ENCODE measurements at places on chromosomes 5 and 9.

GRCh38 chr9:106745457-106745856 lies 117.5 kb upstream of the ZNF462 start:
- DNase-seq: no peak

DNA sequence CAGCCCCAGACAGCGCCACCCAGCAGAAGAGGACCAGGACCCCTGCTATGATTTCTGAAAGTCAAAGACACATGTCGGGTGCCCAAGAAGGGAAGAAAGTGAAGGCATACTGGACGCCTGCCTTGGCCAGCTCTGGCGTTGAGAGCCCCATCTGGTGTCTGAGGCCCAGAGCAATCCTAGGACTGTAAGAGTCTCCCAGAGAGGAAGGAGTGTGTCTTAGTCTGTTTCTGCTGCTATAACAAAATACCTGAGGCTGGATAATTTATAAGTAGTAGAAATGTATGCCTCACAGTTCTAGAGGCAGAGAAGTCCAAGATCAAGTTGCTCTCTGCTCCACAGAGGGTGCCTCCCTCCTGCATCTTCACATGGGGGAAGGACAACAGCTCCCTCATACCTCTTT lies 10.8 kb downstream of the RASGEF1C start:
- DNase-seq: no peak

DNA sequence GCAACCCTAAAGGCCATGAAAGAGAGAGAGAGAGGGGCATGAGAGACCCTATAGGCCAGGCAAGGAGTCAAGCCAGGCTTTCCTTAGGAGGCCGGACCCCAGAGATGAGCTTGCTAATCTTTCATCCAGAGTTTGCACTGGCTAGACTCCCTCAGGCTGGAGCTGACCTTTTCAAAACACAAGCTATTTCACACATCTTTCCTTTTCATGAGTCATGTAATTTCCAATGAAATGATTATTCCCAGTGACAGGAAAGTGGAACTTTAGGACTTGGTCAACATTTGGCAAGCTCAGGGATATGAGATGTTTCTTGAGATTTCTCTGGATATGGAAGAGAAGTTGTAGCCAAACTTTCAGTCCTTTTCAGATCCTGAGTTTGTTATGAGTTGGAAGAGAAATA lies 117.7 kb downstream of the TARS1 start:
- no peak for DNase-seq

- no peak for DNase-seq
Observed at GRCh38 chr5:90169078-90169477, 240.5 kb downstream of the CETN3 start.

DNA sequence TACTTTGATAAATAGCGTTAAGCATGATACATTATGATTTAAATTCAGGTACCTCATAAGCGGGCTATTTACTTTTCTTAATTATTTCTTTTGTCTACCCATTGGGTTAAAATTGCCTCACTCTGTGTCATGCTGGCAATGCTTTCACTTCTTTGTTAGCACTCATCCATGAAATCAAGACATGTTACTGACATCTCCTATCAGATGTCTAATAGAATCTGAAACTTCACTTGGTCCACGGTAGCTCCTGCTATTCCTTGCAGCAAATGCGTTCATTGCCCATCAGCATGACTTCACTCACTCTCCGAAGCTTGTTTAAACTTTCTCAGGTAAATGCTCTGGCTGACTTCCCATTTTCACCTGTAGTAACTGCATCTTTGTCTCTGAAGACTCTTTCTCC lies 193.5 kb upstream of the EDIL3 start:
- DNase-seq: no peak

GRCh38 chr9:8863886-8864544 lies 1064.4 kb upstream of the DMAC1 start:
- DNase-seq: no peak

DNA sequence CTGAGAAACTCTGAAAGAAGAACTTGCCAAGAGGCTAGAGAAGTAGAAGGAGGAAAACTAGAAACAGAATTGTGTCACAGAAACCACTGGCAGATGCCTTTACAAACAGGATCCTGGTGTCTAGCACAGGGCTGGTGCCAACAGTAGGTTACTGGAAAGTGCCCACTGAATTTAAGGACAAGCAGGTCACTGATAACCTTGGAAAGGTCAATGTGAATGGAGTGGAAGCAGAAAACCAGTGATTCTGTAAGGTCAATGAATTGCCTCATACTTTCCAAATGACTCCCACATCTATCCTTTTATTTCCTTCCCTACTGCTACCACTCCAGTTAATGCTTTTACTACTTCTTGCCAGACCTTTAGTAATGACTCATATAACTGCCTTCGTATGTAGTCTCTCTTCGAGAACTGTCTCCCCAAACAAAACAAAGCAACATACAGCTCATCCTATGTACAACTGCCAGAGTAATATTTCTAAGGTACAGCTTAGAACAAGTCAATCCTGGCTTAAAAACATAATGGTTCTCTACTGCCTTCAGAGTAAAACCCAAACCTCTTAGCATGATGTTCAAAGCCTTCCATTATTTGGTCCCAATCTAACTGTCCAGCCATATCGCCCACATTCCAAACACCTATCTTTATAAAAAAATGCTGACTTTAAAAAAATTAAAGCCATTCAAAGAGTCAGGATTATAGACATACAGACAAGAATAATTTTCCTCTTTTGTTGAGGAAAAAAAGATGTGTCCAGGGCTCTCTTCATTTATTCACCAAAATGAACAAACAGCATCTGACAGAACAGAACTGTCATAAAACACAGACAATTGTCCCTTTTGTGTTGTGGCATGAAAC lies 52.5 kb downstream of the NR3C1 start:
- no peak for DNase-seq

GRCh38 chr5:57210633-57211032 lies 36.8 kb downstream of the GPBP1 start:
- DNase-seq: no peak

DNA sequence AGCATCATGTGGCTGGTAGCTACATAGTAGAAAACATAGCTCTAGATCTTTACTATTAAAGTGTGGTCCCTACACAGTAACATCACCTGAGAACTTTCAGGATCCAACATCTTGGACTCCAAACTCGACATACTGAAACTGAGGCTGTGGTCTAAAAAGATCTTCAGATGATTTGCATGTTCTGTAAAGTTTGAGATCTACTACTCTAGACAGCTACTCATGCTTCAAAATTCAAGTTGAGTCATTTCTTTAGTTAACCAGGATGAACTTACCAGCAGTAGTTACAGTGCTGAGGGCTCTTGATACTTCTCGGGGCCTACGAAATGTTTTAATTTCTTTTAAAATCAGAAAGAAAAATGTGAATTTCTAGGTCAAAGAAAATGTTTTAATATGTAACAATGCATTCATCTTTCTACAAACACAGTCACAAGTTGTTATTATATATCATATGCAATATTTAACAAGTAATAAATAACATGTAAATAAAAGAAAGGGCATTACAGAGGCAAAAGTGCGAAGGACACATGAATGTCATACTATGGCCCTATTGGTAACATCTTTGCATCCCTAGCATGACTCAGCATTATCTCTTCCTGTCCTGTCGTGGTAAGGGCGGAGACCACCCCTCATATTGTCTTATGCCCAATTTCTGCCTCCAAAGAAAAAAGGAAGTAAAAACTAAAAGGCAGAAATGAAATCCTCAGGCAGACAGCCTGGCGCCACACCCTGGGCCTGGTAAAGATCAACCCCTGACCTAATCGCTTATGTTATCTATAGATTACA lies 563.9 kb upstream of the TLE4 start:
- no peak for DNase-seq

- DNase-seq: no peak
Observed at GRCh38 chr9:76107482-76107881, 217.0 kb downstream of the PCSK5 start.

- no peak for DNase-seq
Observed at GRCh38 chr5:146877178-146877681, 1.3 kb downstream of the PPP2R2B start.

DNA sequence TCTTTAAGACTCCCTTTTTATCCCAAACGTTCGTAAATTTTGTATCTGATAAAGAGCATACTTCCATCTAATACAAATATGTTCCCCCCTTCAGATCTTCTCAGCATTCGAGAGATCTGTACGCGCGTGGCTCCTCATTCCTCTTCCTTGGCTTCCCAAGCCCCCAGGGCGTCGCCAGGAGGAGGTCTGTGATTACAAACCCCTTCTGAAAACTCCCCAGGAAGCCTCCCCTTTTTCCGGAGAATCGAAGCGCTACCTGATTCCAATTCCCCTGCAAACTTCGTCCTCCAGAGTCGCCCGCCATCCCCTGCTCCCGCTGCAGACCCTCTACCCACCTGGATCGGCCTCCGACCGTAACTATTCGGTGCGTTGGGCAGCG lies 19.9 kb downstream of the CDKN2A start:
- no peak for DNase-seq

DNA sequence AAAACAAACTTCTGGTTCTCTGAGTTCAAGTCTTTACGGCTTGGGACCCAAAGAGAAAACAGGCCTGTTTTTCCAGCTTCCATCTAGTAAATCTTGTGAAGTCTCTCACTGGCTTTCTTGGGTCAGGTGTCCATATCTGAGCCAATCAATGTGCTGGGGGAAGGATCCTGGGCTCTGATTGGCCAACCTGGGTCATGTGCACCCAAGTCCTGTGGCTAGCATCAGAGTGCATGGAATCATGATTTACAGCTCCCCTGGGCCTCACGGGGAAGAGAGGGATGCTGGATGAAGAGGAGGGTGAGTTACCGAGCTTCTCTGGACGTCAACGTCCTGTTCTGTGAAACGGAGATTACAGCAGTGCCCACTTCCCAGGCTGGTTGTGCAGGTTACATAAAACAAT lies 19.4 kb downstream of the CXCL14 start:
- DNase-seq: no peak

- no peak for DNase-seq
Observed at GRCh38 chr5:17314907-17315471, 97.6 kb downstream of the BASP1 start.

- DNase-seq: no peak
Observed at GRCh38 chr5:138664276-138664943, 88.8 kb upstream of the CTNNA1 start.

GRCh38 chr5:159850160-159850559 lies 66.1 kb upstream of the ADRA1B start:
- no peak for DNase-seq

DNA sequence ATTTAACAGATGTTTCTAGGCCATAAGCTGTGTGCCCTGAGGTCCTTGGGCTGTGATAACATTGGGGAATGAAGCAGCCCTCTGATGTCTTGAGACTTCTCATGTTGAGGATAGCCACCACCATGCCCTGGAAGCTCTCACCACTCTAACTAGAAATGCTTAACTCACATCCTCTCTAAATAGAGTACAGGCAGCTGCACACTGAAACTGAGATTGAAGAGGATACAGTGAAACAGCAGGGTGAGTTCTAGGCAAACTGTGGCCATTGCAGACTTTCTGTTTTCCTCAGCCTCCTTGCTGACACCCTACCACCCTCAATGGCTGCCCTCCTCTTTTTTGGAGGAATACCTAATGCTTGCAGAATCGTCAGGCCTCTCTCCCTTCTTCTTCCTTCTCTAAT lies 22.4 kb downstream of the UTP15 start:
- no peak for DNase-seq

DNA sequence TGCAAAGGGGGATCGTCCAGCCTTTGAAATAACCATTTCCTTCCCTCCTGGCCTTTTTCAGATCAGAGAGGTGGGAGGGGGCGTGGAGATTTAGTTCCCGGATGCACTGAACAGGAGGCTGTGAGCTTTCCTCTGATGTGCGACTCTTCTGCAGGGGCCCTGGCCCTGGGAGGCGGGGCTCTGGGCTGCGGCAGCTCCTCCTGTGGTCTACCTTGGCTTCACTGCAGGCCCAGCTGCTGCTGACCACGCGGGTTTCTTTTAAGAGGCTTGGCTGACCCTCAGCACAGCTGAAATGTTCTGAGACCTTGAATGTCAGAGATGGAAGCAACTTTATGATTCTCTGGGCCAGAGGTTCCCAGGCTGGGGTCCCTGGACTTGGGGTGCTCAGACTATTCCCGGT lies 27.0 kb upstream of the COL15A1 start:
- DNase-seq: no peak

- DNase-seq: no peak
Observed at GRCh38 chr9:36787709-36788108, 215.0 kb downstream of the MELK start.

GRCh38 chr5:132473019-132473531 lies 17.5 kb downstream of the IRF1 start:
- DNase-seq: peak; percentile 71

DNA sequence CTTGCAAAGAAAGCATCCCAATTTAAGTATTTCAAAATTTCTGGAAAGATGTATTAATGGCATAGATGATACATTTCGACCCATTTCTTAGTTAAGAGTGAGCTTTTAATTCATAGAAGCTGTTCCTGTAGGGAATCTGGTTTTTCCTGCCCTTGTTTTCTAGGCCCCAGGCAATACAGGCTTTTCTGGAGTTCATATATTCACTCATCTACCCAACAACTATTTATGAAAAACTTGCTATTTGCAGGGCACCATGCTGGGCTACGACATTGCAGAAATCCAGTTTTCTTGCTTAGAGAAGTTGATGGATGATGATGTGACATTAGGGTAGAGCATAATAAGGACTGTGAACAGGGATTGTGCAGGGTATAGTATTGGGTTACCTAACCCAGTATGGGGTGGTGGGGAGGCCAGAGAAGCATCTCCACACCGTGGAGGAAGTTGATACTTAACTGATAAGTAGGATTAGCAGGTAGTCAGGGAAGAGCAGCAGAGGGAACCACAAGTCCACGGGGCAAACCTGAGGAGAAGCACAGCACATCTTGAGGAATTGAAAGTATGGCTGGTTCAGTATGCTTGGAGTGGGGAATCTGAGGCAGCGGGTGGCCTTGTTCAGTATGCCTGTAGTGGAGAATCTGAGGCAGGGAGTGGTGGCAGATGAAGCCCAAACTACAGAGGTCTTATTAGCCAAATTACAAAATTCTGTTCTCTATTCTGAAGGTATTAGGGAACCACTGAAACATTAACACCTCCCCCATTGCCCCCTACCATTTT lies 247.5 kb downstream of the ARRDC3 start:
- DNase-seq: no peak

GRCh38 chr9:133142684-133143622 lies 20.8 kb downstream of the GBGT1 start:
- no peak for DNase-seq

DNA sequence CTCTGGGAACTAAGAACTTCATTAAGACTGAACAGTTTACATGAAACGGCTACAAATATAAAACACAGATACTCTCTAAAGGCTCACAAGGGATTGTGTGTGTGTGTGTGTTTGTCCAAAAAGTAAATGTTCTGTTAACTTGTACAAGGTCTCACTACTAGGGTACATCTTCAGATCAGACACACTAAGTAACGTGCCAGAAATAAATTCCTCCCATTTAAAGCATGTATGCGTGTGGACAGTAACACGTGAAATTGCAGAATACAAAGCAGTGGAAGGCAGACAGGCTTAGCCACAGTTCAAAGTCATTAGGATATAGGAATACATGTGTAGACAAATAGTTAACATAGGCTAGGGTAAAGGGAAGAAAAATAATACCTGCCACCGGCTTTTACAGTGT lies 1.8 kb downstream of the BNC2 start:
- no peak for DNase-seq

- no peak for DNase-seq
Observed at GRCh38 chr9:114286146-114286679, 36.7 kb upstream of the ORM1 start.

GRCh38 chr5:124866355-124867136 lies 120.1 kb upstream of the ZNF608 start:
- DNase-seq: no peak

GRCh38 chr5:1735320-1735970 lies 64.2 kb downstream of the MRPL36 start:
- DNase-seq: no peak
